ENCODE measurements at places on chromosomes 13 and 19.

DNA sequence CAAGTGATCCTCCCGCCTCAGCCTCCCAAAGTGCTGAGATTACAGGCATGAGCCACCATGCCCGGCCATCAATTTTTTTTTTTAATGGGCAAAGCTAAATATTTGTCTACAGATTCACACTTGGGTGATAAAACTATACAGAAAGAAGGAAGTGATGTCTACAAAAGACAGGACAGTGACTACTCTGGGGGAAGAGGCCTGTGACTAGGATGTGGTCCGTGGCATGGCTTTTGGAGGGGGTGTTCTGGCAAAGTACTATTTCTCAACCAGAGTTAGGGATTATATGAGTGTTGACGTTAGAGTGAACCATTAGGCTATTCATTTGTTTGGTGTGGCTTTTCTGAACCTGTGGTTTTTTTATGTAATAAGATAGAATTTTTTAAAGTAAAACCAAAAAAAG, 42.7 kb downstream of the INSR start:
- no peak for DNase-seq

GRCh38 chr19:28632371-28633080, 580.4 kb downstream of the UQCRFS1 start:
- no peak for DNase-seq

DNA sequence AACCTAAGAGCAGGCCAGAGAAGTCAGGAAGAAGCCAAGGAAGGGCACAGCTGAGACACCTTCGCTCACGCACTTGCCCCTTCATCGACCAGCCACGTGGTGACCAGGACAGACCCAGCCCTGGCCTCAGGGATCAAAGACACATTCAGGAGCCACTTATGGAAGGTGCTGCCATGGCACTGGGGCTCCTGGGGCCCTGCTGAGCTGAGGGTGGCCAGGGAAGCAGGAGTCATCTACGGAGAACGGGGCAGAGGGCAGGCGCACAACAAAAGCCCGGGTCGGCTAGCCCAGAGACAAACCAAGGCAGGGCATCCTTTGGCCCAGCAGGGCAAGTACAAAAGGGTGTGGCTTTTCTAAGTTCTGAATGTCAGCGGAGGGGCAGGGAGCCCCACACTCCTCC, 2.3 kb downstream of the PLPP2 start:
- DNase-seq: no peak

DNA sequence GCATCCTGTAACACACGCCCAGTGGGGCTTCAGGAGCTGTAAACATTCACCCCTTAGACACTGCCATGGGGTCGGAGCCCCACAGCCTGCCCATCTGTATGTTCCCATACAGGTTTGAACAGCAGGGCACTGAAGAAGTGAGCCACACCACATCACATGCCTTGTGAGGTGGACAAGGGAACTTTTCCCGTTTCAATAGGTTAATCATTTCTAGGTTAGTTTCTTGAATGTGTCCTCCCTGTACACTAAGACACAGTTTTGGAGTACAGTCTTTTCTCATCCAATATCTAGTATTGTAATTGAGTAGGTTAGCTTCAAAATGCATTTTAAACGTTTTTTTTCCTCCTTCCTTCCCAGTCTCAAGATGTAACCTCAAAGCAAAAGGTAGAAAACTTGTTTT, 700.2 kb upstream of the PCDH20 start:
- no peak for DNase-seq

GRCh38 chr13:92143766-92144165, 745.3 kb downstream of the GPC5 start:
- no peak for DNase-seq

- no peak for DNase-seq
Observed at GRCh38 chr19:36265064-36265463, 50.2 kb downstream of the ZNF146 start.

DNA sequence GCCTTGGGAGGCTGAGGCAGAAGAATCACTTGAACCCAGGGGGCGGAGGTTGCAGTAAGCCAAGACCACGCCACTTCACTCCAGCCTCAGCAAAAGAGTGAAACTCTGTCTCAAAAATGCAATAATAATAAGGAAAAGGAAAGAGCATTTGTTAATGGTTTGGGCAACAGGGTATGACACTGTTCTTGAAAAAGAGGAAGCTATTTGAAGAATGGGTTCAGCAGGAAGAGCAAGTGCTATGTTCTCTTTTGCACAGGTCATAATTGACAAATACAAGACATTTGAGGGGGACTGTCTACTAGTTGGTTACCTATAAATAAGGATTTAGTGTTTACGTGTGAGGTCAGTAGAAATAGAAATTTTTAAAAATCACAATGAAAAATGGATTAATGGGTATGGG, 218.3 kb downstream of the DCT start:
- no peak for DNase-seq

- no peak for DNase-seq
Observed at GRCh38 chr19:7759156-7759555, 3.9 kb upstream of the CLEC4M start.

GRCh38 chr13:50928659-50929462, 19.3 kb downstream of the RNASEH2B start:
- DNase-seq: no peak

DNA sequence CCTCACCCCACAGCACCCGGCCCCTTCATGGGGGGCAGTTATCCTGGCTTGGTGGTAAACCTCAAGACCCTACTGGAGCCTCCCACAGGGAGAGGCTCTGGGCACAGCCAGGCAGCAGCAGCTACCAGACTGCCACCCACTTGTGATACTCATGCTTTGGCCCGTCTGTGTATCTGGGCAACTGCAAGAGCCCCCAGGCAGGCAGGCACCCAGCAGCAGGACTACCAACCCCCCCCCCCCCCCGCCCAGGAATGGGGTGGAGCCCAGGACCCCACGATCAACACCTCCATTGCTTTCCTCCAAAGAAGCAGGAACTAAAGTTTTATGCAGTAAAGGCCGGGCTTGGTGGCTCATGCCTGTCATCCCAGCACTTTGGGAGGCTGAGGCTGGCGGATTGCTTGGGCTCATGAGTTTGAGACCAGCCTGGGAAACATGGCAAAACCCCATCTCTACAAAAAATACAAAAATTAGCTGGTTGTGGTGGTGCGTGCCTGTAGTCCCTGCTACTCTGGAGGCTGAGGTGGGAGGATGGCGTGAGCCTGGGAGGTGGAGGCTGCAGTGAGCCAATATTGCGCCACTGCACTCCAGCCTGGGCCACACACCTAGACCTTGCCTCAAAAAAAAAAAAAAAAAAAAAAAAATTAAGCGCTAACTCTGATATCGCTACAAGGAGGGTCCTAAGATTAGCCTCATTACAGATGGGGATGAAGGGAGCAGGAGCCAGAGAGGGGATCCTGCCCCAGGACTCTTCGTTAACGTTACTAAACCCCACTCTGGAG, 1.1 kb upstream of the LYL1 start:
- no peak for DNase-seq

DNA sequence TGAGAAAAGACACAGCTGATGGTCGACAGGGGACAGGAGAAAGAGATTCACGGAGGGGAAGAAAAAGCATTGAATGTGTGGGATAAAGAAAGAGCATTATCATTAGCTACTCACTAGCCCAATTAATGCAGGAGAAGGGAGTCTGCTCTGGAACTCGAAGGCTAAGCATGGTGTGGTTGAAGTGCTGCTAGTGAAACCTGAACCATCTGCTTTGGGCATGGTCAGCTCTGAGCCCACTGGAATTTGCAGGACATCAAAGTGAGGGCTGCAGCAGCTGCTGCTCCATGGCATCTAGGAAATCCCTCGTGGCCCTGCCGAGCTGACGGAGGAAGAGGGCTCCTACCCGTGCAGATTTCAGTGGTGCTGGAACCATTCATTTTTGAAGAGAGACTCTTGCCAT, 320.3 kb downstream of the ATP8A2 start:
- DNase-seq: no peak

GRCh38 chr13:66313413-66313812, 916.7 kb downstream of the PCDH9 start:
- DNase-seq: no peak

- no peak for DNase-seq
Observed at GRCh38 chr19:13691569-13692435, 72.5 kb upstream of the MRI1 start.

DNA sequence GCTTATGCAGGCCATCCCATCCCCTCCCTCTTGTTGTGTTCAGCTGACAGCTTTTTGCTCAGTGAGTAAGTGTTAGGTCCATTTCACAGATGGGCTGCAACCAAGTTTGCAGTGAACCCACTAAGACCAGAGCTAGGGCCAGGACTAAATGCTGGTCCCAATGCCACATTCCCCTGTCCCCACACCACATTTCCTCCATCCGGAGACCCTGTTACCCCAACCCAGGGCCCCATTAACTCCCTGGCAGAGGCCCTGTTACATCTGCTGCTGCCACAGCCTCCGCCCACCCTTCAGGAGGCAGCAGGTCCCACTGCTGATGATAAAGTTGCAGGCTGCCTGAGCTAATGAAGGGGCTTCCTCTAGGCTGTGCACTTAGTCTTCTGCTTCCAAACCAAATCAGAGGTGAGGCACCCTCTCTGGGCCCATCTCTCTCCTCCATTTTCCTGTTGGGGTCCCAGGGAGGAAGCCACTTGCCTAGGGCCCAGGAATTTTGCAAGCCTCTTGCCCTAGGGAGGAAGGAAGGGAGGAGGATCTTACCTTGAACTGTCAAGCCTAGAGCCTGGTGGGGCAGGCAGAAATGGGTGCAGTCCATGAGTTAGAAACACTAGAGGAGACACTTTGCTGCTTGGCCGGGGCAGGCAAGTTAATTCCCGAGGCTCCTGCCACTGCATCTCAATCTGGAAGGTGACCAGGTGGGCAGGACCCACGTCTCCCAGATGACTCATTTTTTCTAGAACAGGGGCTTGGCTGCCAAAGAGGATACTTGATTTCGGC, 3.4 kb upstream of the USF2 start:
- no peak for DNase-seq

DNA sequence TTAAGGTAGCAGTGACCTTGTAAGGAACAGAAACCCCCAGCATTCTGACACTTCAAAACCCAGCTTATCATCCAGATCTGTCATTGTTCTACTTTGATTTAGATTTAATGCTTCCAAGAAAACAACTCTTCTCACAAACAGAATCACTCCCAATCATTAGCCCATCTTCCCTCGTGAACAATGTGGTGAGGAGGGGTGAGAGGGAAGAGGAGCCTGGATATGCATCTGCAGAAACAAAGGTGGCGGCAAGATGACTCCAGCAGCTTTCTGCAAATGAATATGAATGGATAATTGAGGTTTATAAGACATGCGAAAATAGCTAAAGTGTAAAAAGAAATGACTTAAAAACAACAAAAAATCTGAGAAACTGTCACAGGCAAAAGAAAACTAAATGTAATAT, 859.9 kb upstream of the SLC10A2 start:
- DNase-seq: no peak

DNA sequence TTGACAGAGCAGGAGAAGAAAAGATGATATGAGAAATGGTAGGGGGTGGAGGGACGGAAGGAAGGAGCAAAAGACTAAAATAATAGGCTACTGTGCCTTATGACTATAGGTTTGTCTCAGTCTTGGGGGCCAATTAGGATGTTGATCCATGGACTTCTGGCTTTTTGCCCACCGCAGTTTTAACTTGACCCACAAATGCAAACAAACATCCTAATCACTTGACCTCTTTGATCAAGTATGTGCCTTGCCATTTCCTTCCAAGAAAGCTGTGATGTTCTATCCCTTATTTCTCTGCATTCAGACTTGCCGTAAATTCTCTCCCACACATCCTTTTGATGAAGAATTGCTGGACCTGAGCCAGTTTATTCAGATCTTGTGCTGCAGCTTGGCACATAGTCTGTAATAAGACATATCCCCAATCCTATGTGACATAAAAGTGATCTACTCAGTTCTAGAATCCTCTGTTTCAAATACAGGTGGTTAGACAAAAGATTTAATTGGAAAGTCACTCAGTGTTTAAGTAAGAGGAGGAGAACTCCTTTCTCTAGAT, 62.8 kb downstream of the TPT1 start:
- no peak for DNase-seq

DNA sequence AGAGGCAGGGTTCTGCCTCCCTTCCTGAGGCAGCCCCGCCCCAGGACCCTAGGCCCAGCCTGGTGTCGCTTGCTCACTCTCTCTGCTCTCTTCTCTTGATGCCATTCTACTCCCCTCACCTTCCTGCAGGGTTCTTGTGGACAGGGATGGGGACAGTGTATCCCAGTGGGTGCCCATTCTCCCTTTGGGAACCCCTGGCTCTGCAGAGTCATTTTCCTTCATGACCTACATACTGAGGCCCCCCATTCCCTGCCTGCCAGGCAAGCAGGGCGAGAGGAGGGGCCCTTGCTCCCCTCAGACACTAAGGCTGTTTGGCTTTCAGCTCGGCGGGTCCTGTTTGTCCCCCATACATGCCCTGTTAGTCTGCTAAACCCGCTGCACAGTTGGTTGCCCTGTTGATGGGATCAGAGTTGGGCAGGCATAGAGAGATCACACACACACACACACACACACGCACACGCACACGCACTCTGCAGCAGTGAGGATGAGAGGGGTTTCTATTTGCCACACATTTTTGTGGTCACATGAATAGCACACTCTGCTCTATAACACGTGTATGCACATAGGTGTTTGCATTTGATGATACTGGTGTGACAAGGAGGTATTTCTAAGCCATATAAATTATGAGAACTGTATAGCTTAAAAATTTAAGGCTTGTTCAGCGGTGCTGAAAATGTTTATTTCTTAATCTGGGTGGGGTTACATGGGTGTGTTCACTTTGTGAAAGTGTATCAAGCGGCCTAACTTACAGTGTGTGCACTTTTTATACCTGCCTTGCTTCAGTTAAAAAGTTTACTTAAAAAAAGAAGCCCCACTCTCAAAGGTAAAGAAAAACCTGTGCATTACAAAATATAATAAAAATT, 20.3 kb downstream of the NFIX start:
- no peak for DNase-seq

DNA sequence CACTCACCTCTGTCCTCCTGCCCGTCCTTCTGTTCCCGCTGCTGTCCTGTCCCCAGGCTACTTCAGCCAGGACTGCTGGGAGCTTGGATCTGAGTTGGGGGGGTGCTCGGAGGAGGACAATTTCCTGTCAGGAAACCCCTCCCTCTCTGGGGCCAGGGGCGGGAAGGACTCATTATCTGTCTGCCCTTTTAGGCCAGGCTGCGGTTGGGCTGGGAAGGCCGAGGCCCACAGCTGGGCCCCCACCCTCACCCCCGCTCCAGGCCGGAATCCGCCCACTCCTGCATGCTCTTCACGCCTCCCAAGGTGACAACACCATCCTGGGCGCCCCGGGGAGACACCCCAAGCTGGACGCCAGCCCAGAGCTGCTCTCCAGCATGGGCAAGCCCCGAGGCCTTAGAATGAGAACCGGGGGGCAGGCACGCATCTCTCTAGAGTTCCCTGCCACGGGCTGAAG, at the start of gene EXOC3L2:
Gene EXOC3L2, minus strand, starts transcription at position 74 of the 454 bp plus-strand sequence. CDS start 6,362 bp downstream, outside the sequence.
- DNase-seq: no peak

DNA sequence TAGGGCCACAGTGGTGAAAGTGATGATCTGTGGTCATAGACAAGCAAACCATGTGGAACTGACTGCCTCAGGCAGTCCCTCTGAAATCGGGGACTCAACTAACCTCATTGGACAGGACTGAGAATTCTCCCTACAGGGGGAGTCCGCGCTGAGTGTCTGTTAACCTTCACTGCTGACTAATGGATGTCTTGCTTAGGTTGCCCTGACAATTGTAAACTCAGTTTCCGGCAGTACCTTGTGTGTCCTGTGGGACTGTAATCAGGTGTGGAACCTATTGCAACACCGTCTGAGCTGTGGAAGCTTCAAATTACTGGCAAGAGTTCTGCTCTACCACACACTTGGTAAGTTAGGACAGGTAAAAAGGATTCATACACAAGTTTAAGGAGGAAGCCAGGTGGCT, 21.8 kb downstream of the ZNF77 start:
- DNase-seq: no peak

All from NCI-H1048 (cell line).